IMR-90 (cell line): ENCODE measurements at places on chromosomes 11 and 22.

- peak; percentile 43 for DNase-seq
Observed at GRCh38 chr11:105181521-105181920, 42.0 kb upstream of the CARD18 start.

DNA sequence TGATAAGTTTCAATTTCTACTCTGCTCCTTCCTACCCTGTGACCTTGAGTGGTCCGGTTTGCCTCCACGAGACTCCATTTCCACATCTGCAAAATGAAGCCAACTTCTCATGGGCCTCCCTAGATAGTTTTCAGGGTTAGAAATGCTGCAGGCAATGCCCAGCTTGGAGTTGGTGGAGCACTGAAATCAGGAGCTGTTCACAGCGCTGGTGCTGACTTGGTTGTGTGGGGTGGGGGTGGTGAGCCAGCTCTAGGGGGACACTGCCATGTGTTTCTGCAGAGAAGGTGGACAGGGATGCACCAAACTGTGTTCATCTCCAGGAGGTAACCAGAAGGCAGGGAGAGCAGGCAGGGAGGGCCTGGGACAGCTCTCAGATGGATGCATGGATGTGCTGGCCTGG, 37.0 kb downstream of the SGSM1 start:
- DNase-seq: no peak

DNA sequence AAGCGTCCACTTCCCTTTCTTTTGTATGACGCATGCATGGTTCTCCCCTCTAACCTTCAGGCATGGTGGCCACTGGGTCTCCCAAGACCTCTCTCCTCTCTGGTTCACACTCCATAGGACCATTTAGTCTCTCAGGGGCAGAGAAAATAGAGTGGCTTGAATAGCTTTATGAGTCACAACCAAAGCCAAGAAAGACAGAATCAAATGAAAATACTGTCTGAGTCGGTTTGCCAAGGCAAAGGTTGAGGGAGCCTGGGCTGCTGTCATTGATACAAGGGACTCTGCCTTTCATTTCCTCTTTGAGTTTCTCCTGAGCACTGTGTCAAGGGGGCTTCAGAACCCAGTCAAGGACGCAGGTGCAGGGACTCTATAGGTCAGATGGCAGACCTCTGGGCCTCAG, 44.2 kb downstream of the TENM4 start:
- peak; percentile 23 for DNase-seq

GRCh38 chr11:92728628-92729027, 240.8 kb upstream of the MTNR1B start:
- no peak for DNase-seq

DNA sequence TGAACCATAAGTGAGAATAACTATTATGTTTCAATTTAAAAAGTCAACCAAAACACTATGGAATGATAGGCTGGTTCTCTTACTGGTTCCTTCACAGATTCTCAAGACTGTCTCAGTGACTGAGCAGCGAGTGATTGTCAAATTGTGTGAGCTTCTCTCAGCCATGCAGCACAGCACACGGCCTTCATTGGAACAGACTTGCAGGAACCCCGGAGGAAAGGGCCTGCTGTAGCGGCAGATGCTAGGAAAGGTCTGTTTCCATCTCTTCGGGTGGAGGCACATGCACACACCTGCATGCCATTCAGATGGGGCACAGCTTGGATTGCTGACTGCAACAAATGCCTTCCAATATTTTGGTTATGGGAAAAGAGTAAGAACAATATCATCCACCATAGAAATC, 741.8 kb downstream of the OPCML start:
- no peak for DNase-seq
